Right ventricle myocardium superior (tissue), 1 donor: ENCODE measurements at places on chromosomes 5 and 9.

DNA sequence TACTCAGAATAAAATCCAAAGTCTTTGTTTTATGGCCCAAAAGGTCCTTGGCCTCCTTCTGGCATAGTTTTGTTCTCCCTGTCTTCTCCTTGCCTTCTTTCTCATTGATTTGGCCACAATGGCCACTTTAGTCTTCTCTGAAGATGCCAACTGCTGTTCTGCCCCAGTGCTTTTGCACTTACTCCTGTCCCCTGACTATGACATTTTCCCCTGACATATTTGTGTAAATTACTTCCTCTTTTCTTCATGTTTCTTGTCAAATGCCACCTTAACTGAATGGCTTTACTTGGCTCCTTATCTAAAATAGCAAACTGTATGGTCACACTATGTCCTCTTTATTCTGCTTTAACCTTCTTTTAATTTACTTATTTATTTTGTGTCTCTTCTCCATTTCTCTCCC, 484.7 kb upstream of the ARRDC3 start:
- no peak for DNase-seq

DNA sequence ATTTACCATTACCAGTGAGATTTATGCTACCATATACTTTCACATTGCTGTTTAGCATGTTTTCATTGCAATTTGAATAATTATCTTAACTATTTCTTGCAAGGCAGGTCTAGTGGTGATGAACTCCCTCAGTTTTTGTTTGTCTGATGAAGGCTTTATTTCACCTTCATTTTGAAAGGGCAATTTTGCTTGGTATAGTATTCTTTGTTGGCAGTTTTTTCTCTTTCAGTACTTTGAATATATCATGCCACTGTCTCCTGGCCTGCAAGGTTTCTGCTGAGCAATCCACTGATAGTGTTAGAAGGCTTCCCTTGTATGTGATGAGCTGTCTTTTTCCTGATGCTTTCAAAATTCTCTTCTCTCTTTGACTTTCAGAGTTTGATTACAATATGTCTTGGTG, 188.0 kb downstream of the MARCHF11 start:
- DNase-seq, result no peak

GRCh38 chr5:168976311-168976970, 324.5 kb downstream of the SLIT3 start:
- no peak for DNase-seq

DNA sequence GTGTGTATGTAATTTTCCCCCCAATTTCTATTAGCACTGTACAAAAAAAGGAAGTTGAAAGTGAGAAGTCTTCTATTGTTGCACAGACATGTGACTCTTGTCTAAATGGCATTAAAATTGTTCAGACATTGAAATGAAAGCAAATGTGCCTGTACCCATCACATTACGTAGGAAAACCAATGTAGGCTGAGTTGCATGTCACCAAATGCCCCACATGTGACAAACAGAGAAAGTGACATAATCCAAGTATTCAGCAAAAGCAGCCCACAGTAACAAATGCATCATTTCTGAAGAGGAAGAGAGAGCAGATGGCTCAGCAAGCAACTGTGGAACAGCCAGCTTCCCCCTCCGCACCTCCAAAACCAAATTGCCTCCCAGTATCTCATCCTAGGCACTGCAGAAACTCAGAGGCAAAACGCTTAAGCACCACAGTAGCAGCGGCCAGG, 161.5 kb upstream of the NR4A3 start:
- no peak for DNase-seq

DNA sequence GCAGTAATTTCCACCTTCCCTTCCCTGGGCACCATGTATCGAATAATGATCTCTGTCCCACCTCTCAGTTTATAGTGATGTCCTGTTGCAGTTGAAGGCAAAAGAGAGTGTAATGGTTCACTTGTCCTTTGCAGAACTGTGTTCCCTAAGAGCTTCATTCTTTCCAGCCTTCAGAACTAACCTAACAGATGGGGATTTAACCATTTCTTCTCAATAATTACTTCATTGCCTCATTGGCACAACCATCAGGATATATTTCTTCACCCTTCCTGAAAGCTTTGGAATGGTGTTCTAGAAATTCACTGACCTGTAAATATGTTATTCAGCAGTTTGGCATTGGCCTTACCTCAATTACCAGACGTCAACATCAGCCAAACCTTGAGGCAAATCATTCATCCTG, 83.9 kb upstream of the PRRC1 start:
- DNase-seq, result no peak

DNA sequence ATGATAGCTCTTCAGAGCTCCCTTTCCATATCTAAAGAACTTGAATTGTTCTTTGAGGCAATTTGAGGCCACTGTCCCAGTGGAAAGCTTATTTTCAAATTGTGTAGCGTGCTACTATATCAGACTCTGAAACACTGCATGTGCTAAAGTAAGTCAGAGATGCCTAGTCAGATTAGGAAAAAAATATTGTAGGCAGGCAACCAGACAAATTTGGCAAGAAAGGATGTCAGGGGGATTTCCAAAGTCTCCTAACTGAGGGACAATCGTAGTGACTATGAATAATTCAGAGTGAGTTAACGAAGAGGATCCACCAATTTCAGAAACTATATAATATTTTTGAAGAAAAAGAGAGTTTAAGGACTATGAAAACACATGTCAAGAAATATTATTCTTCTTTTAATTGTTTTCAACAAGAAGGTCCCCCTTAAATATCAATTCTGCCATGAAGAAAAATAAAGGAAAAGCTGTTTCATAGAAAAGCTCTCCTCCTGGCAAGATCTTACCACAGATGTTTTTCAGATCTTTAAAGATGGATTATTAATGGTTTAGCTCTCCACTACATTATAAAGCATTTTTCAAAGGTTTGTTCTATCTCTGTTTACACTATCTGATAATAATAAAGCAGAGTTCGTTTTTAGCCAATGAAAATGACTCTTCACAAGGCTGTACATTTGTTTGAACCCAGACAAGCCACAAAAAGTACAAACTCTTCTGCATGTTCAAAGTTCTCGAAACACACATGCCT, 273.5 kb upstream of the PTGER4 start:
- DNase-seq, result no peak

- DNase-seq, result no peak
Measured at GRCh38 chr5:135950611-135951010, 4.2 kb downstream of the LECT2 start.

DNA sequence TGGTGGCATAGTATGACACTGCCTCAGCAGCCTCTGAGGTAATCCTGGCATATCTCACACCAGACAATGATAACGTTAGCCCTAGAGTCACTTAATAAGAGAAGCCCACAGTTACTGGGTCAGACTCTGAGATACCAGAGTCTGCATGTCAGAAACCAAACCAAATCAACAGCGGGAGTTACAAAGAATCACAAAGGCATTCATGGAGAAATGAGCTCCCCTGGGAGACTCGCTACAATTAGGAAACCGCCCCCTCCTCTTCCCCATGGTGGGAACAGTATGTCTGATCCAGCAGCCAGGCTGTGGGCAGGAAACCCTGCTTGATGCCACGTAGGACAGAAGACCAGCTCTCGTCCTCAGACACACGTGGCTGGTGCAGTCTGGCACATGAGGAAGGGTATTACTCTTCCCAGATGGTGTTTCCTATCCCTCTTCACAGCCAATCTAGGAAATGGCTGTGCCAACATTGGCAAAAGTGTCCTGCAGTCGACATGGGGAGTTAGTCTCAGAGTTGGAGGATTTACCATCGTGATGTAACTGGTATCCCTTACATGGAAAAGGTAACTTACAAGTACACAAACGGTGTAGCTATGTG, 485.4 kb downstream of the ZNF608 start:
- no peak for DNase-seq

- DNase-seq, result no peak
Measured at GRCh38 chr9:17631396-17631795, 52.5 kb downstream of the SH3GL2 start.

DNA sequence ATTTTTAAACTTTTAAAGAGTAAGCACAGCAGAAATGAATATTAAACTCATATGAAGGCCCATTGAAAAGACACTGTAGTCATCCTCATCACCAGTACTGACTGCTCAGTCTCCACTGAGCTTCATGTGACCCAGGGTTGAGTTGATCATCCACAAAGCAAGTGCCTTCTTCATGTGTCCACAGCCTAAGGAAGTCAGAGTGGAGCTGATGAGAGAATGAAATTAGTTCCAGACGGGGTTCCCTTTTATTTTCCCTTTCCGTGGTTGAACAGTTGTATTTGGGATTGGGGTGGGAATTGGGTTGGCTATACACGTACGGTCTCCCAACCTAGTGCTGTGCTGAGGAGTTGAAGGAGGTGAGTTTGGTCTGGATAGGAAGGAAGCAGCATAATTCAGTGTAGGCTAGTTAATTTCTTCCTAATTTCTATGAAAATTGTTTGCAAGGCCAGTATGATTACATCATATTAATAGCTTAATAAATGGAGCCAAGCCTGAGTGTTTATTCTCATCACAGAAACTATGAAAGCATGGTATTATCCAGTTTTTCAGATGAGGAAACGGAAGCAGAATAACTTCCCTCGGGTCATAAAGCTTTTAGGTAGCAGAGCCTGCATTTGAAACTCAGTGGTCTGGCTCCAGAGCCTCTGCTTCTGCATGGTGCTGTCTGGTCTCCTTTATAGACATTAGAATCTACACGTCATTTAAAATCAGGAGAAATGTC, 103.9 kb upstream of the DMRT1 start:
- DNase-seq, result no peak

DNA sequence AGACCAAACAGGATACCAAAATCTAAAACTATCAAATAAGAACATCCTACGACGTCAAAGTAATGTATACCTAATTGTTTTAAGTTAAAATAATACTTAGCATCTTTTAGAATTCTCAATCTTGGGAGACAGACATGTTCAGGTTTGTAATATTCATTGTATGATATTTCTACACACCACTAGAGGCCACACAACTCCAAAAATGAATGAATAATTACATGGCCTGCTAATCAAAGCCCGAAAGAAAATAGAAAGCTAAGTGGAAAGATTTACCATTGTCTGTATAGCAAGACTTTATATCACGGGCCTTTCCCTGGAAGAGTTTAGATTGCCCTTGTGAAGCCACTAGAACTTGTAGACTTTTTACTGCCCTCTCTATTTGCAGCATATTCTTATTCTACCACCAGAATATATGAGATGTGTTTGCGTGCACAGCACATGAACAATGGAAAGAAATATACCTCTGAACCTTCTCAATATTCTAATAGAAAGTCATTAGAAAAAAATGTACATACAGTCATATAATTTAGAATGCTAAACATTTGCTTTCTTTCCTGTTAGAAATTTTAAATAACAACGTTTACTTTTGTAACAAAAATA, 380.1 kb upstream of the NUDT12 start:
- DNase-seq, result no peak

GRCh38 chr9:101684665-101685064, 53.8 kb downstream of the GRIN3A start:
- DNase-seq, result no peak

DNA sequence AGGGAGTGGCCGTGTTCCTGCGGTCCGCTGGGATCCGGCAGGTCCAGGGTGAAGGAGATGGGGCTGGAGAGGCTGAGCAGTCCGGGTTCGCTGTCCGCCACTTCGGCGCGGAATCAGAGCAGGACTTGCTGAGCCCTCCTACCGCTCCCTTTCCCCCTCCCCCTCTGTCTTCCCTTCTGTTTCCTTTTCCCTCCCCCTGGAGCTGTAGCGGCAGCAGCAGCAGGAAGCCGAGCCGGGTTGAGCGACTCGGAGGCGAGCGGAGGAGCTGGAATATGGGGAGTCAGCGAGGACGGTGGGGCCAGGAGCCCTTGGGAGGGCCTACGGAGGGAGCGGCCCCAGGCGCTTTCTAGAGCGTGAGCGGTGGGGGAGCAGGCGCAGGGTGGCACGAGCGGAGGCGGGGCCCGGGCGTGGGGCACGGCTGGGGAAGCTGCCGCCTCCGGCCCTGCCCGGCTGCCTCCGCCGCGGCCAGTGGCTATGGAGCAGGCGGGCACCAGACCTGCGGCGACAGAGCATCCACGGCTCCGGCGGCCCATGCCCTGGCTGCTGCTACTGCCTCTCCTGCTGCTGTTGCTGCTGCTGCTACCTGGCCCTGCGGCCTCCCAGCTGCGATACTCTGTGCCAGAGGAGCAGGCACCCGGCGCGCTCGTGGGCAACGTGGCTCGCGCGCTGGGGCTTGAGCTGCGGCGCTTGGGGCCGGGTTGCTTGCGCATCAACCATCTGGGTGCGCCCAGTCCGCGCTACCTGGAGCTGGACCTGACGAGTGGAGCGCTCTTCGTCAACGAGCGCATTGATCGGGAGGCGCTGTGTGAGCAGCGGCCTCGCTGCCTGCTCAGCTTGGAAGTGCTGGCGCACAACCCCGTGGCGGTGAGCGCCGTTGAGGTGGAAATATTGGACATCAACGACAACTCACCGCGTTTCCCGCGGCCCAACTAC, at the start of gene PCDHAC2:
Gene PCDHAC2 (plus strand): TSS at position 184 of the 933 bp plus-strand sequence. CDS start 291 bp downstream, at position 475.
- peak; percentile 46 for DNase-seq

DNA sequence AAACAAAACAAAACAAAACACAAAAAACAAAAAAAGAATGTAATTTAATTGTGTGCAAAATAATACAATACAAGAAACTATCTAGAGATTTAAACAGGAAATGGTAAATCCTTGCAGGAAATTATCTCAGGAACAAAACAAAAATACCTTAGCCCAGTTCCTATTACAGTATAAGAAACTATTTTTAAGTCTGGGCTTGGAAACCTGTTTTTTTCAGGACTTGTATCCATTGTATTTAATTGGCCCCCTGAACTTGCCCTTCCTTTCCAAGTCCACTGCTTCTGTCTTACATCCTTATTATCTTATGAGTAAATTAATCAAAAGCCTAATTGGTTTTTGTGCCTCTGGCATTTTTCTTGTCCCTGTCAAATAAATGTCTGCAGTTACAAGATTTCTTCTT, 48.5 kb downstream of the ST8SIA4 start:
- DNase-seq, result no peak

DNA sequence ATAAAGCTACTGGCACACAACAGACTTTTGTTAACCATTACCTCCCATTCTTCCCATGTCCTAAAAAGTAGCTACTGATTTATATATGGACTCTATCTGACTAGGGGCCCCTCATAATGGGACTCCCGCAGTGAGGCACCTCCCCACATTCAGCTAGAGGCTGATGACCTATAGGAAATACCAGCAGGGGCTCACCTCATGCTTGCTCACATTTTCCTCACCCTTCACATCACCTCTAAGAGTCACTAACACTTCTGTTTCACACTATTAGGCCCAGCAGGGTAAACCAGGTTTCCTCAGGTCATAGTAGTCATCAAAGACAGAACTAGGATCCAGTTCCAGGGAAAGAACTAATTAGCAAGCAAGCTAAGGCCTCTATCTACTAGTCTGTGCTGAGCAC, 60.7 kb downstream of the PRELID2 start:
- no peak for DNase-seq
